ENCODE measurements at places on chromosomes 4 and X.

DNA sequence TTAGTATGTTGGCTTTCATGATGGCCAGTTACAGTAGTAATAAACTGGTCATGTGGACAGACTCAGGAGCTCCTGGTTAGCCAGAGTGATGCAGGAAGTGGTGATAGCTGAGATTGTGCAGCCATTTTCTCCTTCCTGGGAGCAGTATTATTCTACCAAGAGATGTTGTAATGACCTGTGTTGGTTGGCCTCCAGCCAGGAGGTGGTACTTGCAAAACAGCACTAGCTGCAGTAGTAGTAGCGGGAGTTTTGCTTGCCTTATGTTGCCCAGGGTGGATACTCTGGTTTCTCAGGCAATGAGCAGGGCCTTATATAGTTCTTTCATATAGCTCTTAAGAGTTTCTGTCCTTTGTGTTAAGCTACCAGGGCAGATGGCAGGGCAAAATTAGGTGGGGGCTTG is 998.8 kb downstream of the GLUD2 start:
- no peak for DNase-seq

DNA sequence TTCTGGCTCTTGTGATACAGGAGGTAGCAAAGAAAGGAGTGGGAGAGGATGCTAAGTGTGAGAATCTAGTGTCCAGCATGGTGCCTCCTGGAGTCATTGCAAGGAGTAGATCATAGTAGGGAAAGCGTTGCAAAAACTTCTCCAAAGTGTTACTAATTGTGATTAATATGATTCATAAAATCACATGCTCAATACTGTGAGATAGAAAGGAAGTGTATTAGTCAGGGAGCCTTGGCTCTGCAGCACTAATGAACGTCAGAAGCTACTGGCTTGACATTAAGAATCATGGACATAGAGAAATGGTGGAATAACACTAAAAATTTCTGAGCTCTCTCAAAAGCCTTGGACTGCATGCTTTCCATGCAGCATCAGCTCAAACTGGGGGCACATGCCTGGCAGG is 299.1 kb downstream of the EVC2 start:
- no peak for DNase-seq

DNA sequence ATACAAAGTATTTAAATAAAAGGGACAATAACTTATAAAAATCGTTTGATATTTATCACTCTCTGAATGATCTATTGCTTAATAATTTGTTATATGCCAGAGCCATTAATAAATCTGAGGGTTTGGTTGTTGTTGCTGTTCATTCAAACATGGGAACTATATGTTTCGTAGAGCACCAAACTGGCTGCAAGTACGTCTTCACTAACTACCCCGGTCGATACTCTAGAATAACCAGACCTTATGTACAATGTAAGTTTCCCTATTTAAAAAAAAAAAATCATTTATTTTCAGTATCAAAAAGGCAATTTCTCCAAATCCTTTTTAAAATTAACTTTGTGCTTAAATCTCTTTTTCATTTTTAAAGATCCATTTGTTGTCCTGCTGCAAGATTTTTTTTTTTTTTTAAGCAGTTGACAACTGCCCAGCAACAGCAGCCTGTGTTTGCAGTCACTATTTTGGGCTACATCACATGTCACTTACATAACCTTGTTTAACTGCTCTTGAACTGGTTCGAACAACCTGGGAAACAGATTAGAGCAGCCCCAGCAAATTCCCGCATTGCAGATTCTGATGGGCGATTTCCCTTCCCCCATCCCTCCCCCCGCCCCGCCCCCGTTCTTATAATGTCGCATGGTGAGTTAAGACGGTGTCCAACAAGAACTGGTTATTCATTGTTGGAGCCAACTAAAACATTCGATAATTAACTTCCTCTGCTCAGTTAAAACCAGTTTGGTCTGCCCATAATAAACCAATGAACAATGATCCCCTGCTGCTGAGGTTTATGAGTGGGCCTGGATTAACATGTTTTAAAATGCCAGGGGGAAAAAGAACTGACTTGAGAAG is 238.9 kb downstream of the NR3C2 start:
- DNase-seq, result no peak

DNA sequence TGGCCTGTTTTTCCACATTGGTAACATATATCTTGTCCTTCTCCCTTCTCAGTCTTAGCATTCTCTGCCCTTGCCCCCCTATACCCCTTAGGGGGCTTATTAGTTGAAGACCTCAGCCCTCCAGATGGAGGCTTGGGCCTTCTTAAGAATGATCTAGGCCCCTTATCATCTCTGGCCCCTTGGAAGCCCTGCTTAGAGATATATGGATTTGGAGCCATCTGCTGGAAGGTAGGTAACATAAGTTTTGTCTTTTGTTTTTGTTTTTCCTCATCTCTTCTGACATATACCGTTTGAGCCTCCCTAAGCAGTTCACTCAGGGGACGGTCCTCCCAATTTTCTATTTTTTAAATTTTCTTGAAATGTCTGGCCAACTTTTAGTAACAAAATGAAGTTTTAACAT is 48.3 kb upstream of the NAP1L2 start:
- DNase-seq, result no peak

- DNase-seq, result no peak
These were observed 197.2 kb downstream of the GRXCR1 start for GRCh38 chr4:43089730-43090129.

DNA sequence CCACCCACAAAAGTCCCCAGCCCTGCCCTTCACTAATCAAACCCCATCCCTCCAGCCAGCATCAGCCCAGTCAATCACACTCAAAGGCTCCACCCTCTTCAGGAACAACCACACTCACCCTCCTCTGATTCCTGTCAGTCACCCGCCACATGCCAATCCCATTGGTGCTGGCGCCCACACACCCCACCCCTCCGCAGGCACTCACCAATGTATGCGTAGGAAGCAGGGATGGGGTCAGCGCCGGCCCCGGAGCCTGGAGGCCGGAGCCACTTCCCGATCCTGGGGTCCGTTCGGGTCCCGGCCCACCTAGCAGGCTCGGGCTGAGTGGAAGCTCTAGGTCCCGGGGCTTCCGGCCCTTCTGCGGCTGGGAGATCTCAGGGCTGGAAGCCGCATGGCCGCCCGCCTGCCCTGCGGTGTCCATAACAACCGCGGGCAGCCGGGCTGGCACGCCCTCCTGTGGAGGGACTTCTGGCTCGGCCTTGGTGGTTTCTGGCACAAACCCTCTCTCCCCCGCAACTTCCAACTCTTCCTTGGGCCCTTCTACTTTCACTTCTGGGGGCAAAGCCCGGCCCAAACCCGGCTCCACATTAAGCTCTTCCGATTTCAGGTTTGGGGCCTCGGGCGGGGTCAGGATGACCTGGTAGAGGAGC is 7.9 kb upstream of the CFP start:
- DNase-seq, result no peak

- DNase-seq, result no peak
These were observed 40.6 kb upstream of the ADGRG2 start for GRCh38 chrX:19162851-19163250.

Data from activated CD8-positive, alpha-beta memory T cell treated with anti-CD3 and anti-CD28 coated beads for 1 hour (primary cell).